ENCODE measurements at places on chromosomes 5 and 9. TPM values are rescaled to one million over a fixed set of nuclear protein-coding genes. Genes with fewer than 3 reads are reported as not detected.

The MARCOL gene
- total RNA-seq = not detected

The SPARC gene
- total RNA-seq = 5,563 TPM

The PCDHGA9 gene
- 2.6 TPM for total RNA-seq

The OTP gene
- total RNA-seq = not detected

GRCh38 chr5:161138751-161139455 lies 286.9 kb upstream of the ATP10B start:
- DNase-seq = no peak

GRCh38 chr9:2634153-2634552 lies 12.6 kb downstream of the VLDLR start:
- DNase-seq = no peak

DNA sequence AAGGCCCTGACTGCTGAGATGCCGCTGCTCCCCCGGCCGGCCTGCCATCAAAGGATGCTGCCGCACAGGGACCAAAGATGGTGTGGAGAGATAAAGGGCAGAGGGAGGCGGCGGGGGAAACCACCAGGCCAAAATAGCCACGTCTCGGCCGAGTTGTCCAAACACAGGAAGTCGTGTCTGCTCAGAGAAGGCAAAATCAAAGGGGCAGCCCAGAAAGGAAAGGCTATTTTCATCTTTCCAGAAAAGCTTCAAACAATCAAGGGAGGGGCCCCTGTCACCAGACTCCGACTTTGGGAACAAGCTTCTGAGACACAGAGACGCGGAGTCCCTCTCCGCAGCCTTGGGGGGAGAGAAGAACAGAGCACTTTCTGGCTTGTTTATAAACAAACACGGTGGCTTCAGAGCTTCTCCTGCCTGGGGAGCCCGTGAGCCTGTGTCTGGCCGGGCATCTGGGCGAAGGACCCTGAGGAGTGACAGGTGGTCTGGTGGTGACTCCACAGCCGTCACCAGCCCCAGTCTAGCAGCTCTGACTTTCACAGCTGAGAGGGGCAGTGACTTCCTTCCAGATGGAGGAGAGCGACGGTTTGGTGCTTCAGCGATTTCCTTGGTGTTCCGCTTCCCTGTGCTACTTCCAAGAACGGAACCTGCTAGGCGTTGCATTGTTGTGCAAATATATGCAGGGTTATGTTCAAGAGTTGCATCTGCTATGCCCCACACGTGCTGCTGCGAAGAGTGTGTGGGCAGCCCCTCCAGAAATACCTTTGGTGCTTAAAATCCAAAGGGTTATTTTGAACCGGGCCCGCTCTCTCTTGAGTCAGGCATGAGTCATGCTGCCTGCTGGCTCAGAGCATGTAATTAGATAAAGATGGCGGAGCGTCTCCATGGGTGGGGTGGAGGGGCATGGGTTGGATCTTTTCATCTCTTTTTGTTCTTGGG lies 24.0 kb downstream of the ADAMTSL2 start:
- peak; percentile 95 for DNase-seq

GRCh38 chr5:126456217-126456820 lies 33.1 kb downstream of the GRAMD2B start:
- no peak for DNase-seq

DNA sequence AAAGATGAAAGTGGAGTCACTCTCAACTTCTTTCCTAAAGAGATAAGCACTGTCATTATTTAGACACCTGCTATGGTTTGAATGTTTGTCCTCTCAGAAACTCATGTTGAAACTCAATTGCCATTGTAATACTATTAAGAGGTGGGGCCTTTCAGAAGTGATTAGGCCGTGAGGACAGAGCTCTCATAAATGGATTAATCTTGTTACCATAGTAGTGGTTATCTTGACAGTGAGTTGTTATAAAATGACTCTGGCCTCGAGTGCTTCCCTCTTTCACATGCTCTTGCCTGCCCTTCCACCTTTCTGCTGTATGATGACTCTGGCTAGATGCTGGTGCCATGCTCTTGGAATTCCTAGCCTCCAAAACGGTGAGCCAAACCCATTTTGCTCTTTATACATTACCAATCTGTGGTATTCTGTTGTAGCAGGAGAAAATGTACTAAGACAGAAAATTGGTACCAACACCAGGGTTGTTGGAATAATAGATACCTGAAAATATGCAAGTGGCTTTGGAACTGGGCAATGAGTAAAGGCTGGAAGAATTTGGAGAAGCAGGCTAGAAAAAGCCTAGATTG lies 38.0 kb downstream of the GDA start:
- DNase-seq = no peak

DNA sequence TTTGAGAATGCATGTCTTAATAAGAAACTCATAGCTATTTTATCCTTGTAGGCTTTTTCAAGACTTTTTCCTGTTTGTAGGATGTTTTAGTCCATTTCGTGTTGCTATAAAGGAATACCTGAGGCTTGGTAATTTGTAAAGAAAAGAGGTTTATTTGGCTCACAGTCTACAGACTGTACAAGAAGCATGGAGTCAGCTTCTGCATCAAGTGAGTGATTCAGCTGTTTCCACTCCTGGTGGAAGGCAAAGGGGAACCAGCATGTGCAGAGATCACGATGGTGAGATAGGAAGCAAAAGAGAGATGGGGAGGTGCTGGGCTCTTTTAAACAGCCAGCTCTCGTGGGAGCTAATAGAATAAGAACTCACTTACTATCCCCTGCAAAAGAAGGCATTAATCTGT lies 177.3 kb downstream of the ALDH1A1 start:
- no peak for DNase-seq

DNA sequence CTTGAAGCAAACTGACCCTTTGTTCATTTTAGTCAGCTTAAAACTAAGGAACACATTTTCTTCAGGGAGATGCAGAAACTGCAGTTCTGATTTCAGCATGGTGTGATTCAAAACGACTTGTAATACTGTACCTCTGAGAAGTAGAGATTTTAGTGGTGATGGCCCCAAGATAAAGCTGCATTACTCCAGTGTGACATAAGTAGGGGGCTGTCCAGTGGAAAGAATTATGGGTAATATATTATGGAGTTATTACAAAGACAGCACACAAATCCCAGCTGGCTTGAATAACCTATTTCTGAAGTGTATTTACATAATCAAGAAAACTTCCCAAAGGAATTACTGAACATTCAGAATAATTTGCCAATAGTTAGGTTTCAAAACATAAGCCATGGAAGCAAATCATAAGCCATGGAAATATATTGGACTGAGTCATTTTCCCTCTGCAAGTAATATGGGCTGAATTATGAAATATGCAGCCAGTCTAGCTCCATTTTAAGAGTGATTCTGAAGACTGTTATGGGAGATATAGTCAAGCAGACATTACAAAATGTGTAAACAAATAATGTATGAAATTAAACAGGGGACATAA lies 133.7 kb upstream of the FBXL17 start:
- DNase-seq = peak; percentile 6

DNA sequence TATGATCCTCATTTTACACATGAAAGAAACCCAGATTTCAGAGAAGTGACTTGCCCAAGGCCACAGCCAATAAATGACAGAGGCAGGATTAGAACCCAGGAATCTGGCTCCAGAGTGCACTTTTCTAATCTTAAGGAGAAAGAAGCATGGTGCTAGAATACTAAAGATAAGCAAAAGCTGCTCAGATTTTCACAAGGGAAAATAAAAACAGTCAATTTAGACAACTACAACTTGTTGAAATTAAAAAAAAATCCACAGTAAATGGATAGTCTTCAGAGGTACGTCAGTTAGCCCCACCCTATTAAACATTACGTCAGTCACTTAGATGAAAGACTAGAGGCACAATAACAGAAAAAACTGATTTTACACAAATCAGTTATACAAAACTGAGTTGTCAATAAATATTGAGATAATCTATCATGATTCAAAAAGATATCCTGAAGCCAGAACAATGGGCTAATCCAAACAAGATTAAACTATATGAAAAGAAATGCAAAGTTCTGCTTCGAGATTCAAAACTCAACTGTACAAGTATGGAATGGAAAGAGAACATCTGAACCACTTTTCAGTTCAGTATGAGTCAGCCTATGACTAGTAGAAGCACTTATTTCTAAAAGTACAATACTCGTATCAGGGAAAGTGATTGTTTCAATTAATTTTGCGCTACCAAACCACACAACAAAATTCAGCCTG lies 9.3 kb downstream of the TMEM245 start:
- peak; percentile 86 for DNase-seq

All from GM23248 (cell line).